ENCODE measurements at places on chromosomes 7 and 10. TPM values are rescaled to one million over a fixed set of nuclear protein-coding genes. Genes with fewer than 3 reads are reported as not detected.

GRCh38 chr10:36354633-36355032, 712.5 kb upstream of the FZD8 start:
- DNase-seq: no peak

- DNase-seq: no peak
These were observed 593.8 kb upstream of the ANKRD30A start for GRCh38 chr10:36531621-36532020.

DNA sequence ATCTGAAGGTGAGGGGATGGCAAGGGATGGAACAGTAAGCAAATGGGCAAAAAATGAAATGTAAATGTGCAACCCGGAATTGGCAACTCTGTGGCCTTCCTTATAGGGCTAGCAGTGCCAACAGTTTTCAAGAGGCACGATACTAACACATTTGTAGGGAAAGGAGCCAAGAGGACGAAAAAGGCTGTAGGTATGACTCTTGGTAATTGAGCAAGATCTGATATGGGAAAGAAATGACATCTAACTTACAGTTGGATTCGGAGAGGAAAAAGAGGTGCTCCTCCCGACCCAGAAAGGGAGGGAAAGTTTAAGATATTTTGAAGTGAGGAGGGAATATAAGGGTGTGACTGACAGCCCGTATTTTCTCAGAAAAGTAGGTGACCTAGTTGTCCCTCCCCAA, 2.1 kb upstream of the CREM start:
- no peak for DNase-seq

DNA sequence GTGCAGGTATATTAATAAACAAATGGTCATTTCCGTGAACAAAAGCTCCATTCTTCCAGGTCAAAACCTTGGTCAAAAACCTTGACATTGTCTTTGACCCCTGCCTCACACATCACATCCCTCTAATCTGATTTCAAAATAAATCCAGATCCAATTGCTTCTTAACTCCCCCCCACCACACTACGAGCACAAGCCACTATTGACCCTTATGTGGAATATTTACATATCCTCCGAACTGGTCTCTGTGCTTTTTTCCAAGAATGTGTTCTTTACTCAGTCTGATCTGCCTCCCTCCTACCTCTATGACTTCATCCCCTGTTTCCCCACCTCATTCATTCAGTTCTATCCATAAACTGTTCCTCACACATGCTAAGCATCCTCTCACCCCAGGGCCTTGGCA, 313.6 kb upstream of the NPVF start:
- DNase-seq: no peak

DNA sequence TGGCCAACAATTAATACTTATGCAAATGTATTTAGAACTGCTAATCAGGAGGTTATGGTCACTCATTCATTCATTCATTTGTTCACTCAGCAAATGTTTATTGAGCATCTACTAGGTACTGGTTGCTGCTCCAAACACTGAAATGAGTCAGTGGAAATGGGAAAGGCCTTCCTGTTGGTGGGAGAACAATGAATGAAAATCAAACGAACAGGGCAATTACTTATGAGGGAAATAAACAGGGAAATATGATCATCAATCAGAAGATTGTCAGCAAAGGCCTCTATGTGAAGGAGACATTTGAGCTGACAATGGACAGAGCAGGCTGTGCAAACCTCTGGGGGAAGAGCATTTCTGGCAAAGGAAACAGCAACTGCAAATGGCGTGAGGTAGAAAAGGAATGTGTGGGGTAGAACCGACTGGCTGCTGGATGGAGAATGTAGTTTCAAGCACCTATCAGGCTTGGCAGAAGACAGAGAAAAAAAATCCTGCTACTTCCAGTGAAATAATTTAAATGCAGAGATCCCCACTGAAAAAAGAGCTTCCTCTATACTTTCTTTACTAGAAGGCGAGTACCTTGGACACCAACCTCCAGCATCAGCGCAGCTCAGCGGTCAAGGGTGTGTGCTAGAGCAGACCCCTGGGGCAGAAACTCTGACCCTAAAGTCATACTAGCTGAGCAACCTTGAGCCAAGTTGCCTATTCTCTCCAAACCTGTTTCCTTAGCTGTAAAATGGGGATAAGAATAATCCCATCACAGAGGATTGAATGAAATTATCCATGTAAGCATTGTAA, 108.8 kb upstream of the EEPD1 start:
- DNase-seq: no peak

GRCh38 chr7:151246851-151247580, 1.5 kb downstream of the SMARCD3 start:
- no peak for DNase-seq

DNA sequence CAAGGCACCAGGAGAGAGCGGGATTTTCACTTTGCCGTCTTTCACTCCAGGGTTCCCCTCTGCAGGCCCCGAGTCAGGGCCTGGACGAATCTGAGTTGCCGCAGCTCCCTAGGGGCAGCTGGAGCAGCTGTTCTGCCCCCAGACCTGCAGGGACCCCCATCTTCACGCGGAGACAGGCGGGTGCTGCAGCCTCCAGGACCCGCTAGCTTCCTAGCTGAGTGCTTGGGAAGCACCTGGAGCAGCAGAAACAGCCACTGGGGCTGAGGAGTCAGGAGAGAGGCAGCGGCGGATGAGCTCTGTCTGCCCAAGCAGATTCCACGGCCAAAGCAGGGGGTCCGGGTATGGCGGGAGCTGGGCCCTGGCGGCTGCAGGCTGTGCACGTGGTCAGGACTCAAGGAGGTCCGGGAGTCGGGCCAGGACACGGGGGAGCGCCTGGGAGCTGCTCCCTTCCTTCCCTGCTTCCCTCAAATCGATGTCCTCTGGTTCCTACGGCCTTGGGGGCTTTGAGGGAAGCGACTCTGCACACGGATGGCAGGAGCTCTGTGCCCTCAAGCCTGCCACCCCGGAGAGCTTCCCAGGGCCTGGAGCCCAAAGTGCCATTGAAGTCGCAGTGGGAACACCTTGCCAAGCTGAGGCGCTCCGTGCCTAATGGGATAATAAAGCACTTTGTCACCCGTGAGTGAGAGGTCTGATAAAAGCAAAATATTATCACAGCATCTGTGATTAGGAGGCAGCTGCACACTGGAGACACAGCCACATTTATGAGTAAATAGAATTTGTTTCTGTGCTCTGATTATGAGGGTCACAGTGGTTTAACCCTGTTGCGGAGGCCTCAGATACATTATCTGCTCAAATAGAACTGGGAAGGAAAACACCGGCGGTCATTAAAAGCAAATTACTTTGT, 17.2 kb downstream of the MNX1 start:
- no peak for DNase-seq

- DNase-seq: no peak
These were observed 26.5 kb downstream of the VPS50 start for GRCh38 chr7:93258661-93259060.

ARHGAP12 gene
- 17.2 TPM for total RNA-seq

GRCh38 chr10:54800741-54801421, at the start of gene PCDH15:
TSS of gene PCDH15 (minus strand) at chr10:54801231. CDS start at chr10:54664262, 136,969 bp downstream.
- peak; percentile 15 for DNase-seq

- DNase-seq: no peak
These were observed 980 bp downstream of the TMEM26 start for GRCh38 chr10:61452151-61452651.

- DNase-seq: no peak
These were observed 167.7 kb upstream of the SHH start for GRCh38 chr7:155979994-155980393.

GRCh38 chr10:13891128-13892000, 304.6 kb downstream of the PRPF18 start:
- DNase-seq: peak; percentile 33

DNA sequence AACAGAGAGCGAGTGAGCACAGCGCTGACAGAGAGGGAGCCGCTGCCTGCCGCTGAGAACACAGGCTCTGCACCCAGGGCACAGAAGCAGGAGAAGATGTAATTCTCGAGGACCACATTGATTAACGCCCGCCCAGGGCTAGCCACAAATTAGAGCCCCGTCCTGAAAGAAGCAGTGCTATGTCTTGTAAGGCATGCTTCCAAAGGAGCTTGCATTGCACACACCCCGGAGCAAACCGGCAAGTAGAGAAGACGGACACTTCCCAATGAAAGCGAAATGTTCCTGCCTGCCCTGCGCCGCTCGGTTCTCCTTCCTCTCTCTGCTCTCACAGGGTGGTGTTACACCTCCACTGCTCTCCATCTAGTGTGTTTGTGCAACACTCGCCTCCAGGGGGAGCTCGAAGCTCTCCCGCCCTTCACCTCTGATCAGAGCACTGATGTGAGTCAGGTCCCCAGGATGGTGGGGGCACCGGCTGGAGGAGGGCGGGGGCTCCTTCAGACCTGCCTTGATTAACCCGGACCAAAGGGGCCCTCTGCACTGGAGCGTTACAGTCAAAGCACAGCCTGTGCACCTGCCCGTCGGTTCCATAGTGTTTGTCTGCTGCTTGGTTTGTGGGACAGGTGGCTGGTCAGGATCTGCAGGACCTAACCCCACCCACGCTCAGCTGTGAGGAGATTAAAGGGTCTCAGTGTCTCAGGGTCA, 316.5 kb downstream of the ADARB2 start:
- DNase-seq: no peak

CYP26C1 gene
- not detected for total RNA-seq

GRCh38 chr7:66281678-66282590, 76.8 kb downstream of the TPST1 start:
- peak; percentile 21 for DNase-seq

DNA sequence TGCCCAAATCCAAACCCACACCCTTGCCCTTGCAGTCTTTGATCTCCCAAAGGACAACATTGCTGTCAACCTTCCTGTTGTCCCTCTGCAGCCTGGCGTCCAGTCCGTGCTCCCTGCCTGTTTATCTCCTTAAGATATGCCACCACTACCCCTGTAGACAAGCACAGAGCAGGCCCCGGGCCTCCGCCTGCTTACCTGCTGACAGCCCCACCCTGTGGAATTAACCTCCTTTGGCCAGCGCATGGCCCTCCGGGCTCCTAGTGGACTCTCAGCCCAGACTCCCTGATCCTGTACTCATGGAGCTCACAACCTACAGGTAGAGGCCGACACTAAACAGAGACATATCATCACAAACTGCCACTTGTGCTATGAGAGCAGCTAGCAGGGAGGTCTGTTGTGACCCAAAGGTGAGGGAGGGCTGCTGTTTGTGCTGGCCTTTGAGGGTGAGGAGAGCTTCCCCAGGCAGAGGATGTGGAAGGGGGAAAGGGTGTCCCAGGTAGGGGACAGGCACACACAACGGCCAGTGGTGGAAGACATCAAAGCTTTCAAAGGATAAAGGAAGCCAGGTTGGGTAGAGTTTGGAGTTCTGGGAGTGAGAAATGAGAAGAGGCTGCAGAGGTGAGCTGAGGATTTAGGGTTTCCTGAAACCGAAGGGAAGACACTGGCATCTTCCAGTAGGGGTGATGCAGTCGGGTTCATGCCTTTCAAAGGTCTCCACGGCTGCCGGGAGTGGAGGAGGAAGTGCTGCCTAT, 174.5 kb upstream of the ZMIZ1 start:
- DNase-seq: no peak

GRCh38 chr10:74754381-74754821, 72.0 kb upstream of the KAT6B start:
- DNase-seq: no peak

HOGA1 gene
- 7.7 TPM for total RNA-seq

- no peak for DNase-seq
These were observed 280.1 kb downstream of the SKAP2 start for GRCh38 chr7:26584326-26584725.

- peak; percentile 26 for DNase-seq
These were observed 25.2 kb upstream of the ITPRID1 start for GRCh38 chr7:31488562-31489203.

EGFR gene
- total RNA-seq: 26.6 TPM

DNA sequence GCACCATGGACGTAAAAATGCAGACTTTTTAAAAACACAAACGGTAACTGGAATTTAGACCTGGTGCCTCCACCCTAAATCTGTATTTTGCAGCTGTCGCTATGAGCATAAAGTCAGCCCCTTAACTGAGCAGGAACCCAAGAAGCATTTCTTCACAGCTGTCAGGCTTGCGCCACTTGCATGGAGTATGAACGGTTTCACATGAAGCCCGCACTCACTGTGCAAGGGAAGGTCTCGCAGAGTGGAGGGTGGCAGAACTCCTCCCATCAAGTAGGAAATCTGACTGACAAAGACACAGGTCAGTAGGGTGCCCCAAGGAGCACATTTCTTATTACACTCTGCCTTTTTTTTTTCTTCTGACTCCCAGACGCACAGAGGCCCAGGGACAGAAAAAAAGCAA, 58.5 kb downstream of the ELMO1 start:
- DNase-seq: no peak

DNA sequence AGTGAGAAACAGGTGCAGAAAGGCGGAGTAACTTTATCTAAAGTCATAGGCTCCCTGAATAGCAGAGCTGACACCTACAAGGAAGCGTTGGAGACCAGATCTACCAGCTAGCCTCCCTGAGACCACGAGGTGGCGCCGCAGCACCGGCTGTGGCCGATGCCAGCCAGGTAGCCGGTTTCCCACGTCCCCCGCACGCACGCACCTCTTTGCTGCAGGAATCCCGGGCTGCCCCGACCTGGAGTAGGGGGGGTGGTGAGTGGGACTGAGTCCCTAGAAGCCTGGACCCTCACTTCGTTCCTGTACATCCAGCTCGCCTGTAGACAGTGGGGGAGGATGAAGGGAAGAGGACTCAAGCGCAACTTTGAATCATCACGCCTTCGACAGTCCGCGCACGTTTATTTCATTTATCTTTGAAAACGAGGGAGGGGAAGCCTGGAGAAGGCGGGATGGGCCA, 3.7 kb downstream of the ELOVL3 start:
- DNase-seq: peak; percentile 87

DIP2C gene
- 30.5 TPM for total RNA-seq

GRCh38 chr7:159096736-159097581, 47.7 kb downstream of the VIPR2 start:
- peak; percentile 64 for DNase-seq

DNA sequence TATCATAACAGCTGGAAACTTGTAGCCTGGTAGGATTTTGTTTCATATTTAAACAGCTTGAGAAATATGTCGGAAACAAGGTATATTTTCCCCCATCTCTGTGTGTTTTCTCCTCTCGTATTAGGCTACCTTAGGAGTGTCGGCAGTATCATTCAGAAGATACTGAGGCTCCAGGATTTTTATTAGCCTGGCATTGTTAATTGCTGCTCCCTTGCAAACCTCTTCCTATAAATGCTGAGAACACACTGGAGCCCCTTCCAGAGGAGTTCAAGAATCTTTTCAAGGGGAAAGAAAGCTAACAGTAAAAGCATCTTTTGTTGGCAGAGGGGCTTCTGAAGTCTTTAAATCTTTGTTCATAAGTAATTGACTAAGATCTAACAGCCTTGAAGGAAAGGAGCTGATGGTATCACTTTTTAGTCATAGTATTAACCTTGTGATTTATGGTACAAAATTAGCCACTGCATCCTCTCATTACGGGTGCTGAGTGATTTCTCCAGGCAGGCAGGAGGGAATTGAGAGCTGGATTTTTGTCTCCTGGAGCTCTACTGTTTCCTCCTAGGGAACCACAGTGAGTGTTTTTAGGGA, 998.7 kb downstream of the LRMDA start:
- no peak for DNase-seq

SNX8 gene
- 31.3 TPM for total RNA-seq

- no peak for DNase-seq
These were observed 8.5 kb downstream of the ITPRIP start for GRCh38 chr10:104329735-104330134.

DNA sequence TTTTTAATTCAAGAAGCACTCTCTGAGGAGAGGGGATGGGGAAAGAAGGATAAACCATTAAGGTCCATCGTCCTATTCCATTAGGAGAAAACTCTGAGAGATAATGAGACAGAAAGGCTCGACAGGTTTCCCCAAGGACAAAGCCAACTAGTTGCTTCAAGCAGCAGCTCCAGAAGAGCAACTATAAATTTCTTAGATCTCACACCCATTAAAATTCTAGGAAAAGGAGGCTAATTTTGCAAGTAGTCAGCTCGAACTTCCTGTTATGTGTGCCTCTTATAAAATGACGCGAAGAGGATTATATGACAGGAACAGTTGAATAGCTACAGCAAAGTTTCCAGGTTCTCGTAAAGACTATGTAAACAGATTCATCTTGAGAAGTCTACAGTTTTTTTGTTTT, 52.0 kb upstream of the ST8SIA6 start:
- no peak for DNase-seq

Measured in left cardiac atrium (tissue), 4 donors.